ENCODE measurements at places on chromosomes 3 and 15.

GRCh38 chr3:185317674-185318073 is 45.3 kb upstream of the MAP3K13 start:
- no peak for DNase-seq

GRCh38 chr3:57464801-57465200 is 79.3 kb downstream of the DNAH12 start:
- DNase-seq: no peak

- no peak for DNase-seq
Observed at GRCh38 chr3:79390352-79390751, 377.4 kb downstream of the ROBO1 start.

GRCh38 chr15:35693286-35693685 is 147.3 kb upstream of the DPH6 start:
- DNase-seq: peak; percentile 17

- DNase-seq: peak; percentile 98
Observed at GRCh38 chr3:149180057-149180573, 41.5 kb downstream of the CP start.

DNA sequence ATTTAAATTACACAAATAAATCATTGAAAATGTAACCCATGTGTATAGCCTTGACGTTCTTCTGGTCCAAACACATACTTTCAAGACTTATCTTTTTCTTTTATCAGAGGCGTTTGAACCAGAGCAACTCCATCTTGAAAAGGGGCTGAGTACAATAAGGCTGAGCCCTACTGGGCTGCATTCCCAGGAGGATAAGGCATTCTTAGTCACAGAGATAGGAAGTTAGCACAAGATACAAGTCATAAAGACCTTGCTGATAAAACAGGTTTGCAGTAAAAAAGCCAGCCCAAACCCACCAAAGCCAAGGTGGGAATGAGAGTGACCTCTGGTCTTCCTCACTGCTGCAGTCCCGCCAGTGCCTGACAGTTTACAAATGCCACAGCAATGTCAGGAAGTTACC is 101.0 kb upstream of the IGSF10 start:
- no peak for DNase-seq

- DNase-seq: no peak
Observed at GRCh38 chr15:74610302-74610951, 5.2 kb upstream of the CLK3 start.

GRCh38 chr3:111733154-111733553 is 125.9 kb upstream of the PHLDB2 start:
- DNase-seq: no peak
